ENCODE measurements at places on chromosomes 6 and 20.

GRCh38 chr6:164534070-164534766 lies 775.2 kb downstream of the C6orf118 start:
- DNase-seq, result no peak

DNA sequence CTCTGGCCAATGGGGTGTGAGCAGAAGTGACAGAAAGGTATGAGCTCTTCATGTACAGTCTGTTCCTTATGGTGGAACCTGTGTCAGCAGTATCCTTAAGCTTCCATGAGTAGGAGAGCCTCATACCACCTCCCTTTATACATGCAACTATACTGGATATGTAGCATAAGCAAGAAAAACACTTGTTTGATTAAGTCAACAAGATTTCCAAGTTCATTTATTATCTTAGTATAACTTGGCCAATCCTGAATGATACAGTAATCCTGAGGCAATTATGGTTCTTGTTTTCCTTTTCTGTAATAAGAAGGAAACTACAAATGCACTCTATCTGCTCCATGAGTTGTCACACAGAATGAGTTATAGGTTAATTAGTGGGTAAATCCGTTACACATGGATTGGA lies 409.6 kb upstream of the ID4 start:
- no peak for DNase-seq

DNA sequence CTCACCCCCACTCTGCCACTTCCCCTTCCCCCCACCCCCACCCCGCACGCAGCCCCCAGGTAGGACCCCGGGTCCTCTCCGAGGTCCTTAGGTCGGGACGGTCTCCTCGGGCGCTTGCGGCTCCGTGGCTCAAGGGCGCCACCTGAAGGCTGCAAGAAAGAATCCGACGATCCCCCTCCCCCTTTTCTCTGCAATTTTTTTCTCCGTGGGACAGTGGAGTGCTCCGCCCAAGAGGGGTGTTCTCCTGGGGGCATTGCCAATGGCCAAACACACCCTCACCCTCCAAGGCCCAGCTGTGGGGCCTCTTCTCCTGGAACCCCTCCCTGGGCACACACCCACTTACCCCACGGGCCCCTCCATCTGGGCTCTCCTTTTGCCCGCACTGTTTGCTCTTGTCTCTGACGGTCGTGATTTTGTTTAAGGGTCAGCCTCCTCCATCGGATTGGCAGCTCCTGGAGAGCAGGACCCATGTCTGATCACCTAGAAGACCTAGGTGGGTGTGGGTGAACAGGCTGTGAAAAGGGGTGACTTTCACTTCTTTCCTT lies 1.1 kb upstream of the TMEM74B start:
- peak; percentile 26 for DNase-seq

DNA sequence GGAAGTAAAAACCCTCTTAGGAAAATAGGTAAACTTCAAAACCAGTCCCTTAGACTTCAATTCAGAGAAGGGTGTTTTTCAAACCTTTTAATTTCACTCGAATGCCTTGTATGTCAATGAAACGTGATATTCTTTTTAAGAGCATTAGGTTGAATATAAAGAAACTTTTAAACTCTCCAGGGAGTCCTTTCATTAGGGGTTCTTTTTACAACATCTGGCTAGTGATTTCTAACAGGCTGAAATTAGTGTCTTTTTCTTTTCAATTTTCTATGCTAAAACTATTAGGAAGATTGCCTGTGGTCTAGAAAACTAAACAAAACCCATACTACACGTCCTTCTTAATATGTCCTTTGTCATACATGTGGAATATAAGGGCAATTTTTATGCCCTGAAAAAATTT lies 569.7 kb upstream of the CITED2 start:
- no peak for DNase-seq

- DNase-seq, result peak; percentile 67
These were observed 6.9 kb upstream of the OSER1 start for GRCh38 chr20:44217342-44218092.

Measured in IMR-90 (cell line).